T-helper 1 cell (primary cell): ENCODE measurements at places on chromosomes 5 and 9.

DNA sequence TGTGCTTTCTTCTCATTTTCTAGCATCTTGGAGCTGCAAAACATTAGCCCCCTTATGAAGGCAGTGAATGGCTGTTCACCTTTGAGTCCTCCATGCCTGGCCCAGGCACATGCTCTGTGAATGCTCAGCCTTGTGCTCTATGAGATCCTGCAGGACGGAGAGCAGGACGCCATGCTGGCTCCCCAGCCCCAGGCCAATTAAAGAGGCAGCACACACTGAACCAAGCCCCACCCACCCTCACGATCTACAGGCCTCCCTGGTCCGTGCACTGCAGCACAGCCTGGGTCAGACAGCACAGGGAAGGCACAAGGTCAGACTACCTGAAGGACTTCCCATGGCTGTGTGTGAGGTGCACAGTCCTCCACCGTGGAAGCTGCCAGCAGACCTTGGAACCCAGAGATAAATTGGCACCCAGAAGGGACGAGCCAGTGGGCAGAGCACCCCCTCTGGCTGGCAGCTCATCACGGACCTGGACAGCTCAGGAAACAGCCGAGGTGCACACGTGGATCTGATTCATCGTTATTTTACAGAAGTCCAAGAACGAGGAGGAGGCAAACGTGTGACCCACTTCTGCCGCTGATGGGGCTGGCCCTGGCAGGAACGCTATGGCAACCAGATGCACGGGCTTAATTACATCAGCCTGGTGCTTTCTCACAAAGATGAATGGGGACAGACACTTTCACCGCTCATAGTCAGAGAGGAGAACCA, 59.5 kb downstream of the OLFM1 start:
- no peak for DNase-seq

DNA sequence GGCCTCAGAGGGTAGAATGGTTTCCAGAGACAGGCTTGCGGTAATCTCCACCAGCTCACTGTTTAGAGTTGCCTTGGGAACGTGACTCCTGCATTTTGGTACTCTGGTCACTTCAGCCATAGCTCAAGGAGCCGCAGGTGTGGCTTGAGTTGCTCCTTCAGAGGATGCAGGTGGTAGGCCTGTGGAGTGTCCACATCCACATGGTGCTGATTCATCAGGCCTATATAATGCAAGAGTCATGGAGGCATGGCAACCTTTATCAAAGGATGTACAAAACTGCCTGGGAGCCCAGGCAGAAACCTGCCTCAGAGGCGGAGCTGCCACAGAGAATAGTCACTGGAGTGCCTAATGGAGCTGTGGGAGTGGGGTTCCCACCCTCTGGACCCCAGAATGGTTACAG, 114.2 kb downstream of the ANXA1 start:
- no peak for DNase-seq

DNA sequence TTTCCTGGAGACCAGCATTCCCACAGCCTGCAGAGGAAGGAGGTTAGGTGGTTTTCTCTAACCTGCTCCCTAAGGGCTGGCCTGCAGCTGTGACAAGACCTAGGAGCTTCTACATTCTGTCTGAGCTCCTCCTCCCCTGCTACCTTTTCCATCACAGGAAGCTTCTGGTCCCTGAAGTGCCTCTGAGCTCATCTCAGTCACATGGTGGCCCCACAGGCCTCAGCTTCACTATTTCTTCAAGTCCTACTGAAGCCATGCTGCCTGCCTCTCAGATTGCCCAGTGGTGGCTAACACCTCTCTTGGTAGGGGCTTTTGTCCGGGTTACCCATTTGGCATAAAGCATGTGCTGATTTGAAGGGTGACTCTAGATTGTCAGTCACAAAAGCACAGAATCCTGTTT, 259.4 kb downstream of the CRB2 start:
- no peak for DNase-seq

GRCh38 chr5:86532429-86532828, 85.3 kb upstream of the COX7C start:
- no peak for DNase-seq

GRCh38 chr9:95049761-95050160, 267.7 kb downstream of the FANCC start:
- DNase-seq: no peak

GRCh38 chr5:43313854-43314457, 744 bp upstream of the HMGCS1 start:
- no peak for DNase-seq
